Stimulated activated CD4-positive, alpha-beta T cell treated with anti-CD3 and anti-CD28 coated beads, Interleukin-15, amount 100 ng/mL, for 1 hour (primary cell): ENCODE measurements at places on chromosomes 2 and 18.

- no peak for DNase-seq
These were observed 57.7 kb downstream of the PELI1 start for GRCh38 chr2:64086347-64087082.

GRCh38 chr2:102053096-102053495 lies 61.3 kb downstream of the IL1R2 start:
- DNase-seq = no peak

DNA sequence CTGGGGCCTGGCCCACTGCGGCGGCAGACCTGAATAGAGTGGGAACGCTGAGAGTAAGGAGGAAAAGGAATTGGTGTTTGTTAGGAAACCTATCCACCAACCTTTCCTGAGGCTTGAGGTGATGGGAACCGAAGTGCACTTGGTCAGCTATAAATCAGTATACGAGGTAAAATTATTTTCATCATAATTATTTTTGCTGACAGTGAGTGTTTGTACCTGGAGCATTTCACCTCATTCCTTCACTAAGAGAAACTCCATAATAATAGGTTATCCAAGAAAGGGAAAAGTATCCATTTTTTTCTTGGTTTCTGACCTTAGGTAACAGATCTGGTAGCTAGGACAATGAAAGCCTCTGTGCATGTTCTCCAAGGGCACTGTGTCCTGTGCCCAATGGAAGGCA lies 138.6 kb upstream of the RGPD4 start:
- DNase-seq = no peak

GRCh38 chr2:160224060-160224459 lies 24.0 kb upstream of the ITGB6 start:
- no peak for DNase-seq

DNA sequence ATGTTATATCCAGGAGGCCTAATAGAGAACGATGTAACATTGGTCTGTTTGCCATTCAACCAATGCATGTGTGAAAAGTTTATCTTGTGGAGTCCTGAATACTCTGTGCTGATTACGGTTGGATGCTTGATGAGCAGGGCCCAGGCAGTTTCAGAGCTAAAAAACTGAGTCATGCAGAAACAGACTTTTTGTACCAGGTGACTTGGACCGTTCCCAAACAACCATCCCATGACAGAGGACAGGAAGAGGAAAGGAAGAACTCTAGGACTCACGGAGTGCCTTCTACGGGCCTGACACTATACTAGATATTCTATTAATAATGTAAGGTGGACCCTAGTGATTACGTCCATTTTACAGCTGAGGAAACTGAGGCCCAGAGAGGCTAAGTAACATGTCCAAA lies 142.1 kb downstream of the ARHGAP28 start:
- no peak for DNase-seq

GRCh38 chr2:67752969-67753368 lies 309.8 kb downstream of the C1D start:
- DNase-seq = no peak

- DNase-seq = no peak
These were observed at the start of gene CYP1B1 for GRCh38 chr2:38075507-38076151. Gene CYP1B1, minus strand, starts transcription at chr2:38076151. Its CDS starts 763 bp downstream, at chr2:38075388.

DNA sequence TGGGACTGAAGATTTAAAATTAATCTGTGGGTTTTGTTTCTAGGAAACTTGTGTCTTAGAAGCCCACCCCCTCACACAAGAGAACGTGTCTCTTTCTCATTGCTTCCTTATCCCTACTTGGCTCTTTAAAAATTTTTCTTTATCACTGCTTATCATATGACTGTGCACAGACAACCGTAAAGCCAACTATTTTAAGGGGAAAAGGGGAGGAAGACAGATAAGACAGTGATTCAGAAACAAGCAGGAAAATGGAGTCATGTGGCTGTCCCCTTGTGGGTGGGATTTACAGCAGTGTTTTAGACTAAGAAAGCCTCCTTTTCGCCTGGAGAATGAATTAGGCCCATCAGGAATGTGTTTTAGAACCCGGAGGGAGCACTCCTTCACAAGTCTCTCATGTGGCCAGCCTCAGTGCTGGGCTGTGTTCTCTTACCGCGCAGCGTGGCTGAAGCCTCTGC lies 17.6 kb downstream of the PRKCE start:
- no peak for DNase-seq

GRCh38 chr18:51390702-51391101 lies 193.2 kb upstream of the MEX3C start:
- no peak for DNase-seq

GRCh38 chr2:219250049-219250781 lies 2.8 kb upstream of the TUBA4B start:
- no peak for DNase-seq

DNA sequence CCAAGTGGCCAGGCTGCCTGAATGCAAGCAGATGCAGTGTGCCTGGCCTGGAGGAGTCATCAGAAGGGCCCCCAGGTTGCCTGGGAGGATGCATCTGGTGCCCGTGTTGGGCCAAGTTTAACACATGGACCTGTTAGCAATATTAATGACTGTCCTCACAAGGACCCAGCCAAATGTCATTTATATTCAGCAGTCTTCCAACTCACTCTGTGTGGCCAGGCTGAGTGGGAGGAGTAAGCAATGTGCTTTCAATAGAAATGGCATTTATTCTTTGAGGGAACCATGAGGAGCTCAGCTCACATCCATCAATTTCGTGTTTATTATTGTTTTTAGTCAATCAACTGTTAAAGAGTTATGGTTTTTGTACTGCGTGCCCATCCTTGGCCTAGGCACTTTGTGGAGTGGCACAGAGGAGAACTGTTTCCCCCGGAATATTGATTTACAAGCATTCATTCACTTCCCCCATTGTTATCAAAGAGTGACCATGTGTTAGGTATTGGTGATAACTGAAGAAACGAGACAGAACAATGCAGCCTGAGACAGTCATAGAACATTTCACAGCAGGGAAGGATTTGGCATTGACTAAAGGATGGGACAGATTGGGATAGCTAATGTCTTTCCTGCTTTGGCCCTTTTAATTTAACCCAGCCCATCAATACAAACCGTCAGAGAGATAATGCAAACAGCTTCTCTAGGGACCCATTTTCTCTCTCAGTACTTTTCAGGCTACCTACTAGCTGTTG lies 725.2 kb downstream of the TSN start:
- no peak for DNase-seq

GRCh38 chr2:11814979-11815510 lies 68.6 kb downstream of the LPIN1 start:
- no peak for DNase-seq

DNA sequence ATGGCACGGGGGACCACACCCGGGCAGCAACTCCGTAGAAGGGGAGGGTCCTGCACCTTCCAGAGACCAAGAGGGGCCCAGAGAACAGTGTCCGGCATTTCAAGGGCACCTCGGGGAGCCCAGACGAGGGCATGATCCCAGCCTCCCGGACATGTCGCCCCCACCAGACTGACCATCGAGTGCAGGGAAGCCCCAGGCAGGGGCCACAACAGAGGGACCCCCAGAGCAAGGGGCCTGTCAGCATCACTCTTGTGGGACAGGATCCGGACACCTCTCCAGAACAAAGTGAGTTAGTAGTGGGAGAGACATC lies 50.4 kb upstream of the CTDP1 start:
- DNase-seq = no peak
